ENCODE measurements at places on chromosomes 4 and X.

GRCh38 chr4:13659341-13660070 lies 32.0 kb upstream of the BOD1L1 start:
- no peak for DNase-seq

- no peak for DNase-seq
These were observed 19.4 kb upstream of the SRD5A3 start for GRCh38 chr4:55326629-55327028.

GRCh38 chrX:68985135-68985755 lies 156.4 kb downstream of the EFNB1 start:
- DNase-seq = no peak

GRCh38 chrX:989959-990510 lies 222.4 kb downstream of the CRLF2 start:
- DNase-seq = no peak

- DNase-seq = no peak
These were observed 180.3 kb downstream of the DCLK2 start for GRCh38 chr4:150258569-150258968.

GRCh38 chr4:165209796-165210195 lies 2.4 kb downstream of the KLHL2 start:
- no peak for DNase-seq

- no peak for DNase-seq
These were observed 131.6 kb upstream of the STIM2 start for GRCh38 chr4:26729027-26729426.

DNA sequence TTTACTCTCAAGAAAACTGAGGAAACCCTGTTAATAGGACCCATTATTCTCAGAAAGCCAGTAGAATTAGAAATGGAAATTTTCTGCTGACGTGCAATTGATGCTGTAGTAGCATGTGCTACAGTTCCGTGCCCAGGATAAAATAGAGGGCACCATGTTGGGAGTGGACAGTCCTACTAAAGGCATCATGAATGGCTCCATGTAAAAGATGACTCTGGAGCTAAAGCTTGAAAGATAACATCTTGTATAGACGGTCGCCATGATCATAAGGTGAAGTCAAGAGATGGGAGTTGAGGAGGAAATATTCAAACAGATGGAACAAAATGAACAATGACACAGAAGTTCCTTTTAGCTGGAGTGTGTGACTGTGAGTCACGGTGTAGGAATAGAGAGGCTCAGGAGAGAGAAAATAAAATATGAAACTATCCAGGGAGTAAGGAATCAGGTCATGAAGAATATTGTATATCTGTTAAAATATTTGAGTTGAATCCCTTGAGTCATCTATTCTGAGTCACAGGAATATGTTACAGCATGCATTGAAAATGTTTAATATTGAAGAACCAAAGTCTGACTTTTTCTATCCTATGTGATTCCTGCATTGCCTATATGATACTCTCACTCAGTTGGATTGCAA lies 31.8 kb downstream of the ANXA10 start:
- DNase-seq = no peak

GRCh38 chrX:140064993-140065392 lies 99.7 kb upstream of the CXorf66 start:
- no peak for DNase-seq

DNA sequence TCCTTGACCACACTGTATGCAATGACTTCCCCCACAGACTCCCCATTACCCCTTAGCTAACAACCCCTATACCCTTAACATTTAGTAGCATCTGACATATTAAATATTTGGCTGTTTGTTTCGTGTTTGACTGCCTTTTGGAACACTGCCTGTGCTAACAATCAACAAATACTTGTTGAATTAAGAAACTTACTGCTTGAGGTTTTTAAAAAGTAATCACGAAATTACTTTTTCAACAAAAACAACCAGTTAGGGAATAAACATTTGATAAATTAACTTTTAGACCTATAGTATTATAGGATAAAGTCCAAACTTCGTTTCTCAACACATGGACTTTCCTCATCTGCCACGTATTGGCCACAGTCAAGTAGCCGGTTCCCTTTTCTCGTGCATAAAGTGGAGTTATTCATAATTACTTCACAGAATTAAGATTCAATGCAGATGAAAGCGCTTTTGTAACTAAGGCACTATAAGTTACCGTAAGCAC lies 555 bp upstream of the ELMOD2 start:
- DNase-seq = no peak

DNA sequence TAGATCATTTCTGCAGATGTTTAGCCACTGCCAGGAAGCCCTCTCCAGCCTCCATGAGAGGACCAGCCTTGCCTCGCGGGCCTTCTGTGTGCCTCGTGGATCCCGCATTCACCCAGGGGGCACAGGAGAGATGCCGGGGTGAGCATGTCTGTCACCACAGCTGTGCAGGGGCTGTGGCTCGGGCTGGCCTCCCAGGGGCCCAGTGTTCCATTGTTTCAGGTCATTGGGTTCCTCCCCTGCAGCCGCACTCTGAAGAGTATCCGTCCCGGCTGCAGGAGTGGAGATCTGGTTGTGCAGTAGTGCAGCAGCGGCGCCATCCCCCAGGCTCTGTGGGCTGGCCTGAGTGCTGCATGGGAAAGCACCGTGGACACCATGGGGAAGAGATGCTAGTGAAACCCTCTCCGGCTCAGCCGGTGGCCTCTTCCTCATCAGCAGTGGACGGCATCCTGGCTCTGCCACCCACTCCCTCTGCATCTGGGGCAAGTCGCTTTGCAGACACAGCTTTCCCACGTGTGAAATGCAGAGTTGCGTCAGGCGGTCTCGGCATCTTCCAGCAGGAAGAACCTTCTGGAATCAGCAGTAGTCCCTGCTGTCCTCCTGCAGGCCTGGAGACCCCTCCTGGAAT lies 29.1 kb downstream of the TBC1D14 start:
- DNase-seq = no peak

DNA sequence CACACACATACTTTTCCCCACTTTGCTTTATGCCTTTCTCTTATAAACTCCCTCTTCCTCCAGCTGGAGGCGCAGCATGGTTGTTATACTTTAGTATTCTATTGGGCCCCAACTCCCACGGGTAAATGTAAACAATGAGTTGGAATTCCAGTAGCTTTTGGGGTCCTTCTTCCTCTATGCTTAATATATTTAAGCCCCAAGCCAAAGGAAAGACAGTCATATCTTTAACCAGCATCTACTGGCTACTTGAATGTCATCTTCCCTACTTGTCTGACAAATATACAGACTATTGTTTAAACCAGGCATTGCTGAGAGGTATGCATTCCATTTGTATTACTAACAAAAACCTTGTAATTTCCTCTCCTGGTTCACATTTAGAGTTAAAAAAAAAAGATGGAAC lies 72.9 kb downstream of the WDR19 start:
- no peak for DNase-seq

DNA sequence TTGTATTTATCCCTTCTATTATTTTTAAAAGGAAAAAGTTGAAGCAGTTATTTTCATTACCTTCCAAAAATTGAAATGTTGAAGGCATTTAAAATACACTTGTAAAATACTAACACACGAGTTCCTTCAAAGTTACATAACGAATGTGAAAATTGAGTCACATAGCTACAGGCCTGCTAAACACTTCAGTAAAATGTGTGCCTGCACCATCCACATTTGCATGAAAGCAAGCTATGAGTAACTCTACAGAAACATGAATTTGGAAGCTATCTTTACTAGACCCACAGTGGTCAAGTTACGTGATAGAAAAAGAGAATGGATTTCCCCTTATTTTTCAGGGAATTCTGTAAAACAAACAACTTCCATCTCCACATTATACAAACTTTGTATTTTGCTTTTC lies 1148.8 kb upstream of the PCDH7 start:
- no peak for DNase-seq

- peak; percentile 30 for DNase-seq
These were observed 31.1 kb downstream of the TACC3 start for GRCh38 chr4:1752284-1753041.

GRCh38 chrX:34768290-34768689 lies 111.2 kb upstream of the TMEM47 start:
- DNase-seq = no peak

DNA sequence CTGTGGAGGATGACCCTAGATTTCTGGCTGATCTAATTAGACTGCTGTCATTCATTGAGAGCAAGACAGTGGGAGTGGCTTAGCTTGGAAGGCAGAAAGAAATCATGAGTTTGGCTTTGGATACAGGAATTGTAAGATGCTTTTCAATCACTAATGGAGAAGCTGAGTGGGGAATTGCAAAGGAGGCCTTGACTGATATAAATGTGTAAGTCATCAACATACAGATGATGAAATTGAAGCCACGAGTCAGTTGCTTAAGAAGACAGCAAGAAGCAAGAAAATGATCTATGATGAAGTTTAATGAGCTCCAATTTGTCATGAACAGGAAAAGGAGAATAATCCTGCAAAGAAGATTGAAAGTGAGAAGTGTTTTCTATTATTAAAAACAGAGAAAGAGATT lies 136.7 kb upstream of the C1QTNF7 start:
- no peak for DNase-seq

GRCh38 chr4:25702848-25703247 lies 47.2 kb downstream of the SLC34A2 start:
- DNase-seq = no peak

- no peak for DNase-seq
These were observed 50.1 kb upstream of the ACSL4 start for GRCh38 chrX:109782994-109783700.

DNA sequence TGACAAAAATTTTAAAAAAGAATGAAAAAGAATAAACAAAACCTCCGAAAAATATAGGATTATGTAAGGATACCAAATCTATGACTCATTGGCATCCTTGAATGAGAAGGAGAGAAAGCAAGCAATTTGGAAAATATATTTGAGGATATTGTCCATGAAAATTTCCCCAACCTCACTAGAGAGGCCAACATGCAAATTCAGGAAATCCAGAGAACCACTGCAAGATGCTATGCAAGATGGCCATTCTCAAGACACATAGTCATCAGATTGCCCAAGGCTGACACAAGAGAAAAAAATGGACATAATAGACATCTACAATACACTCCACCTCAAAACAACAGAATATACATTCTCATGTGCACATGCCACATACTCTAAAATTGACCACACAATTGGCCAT lies 135.9 kb upstream of the SPANXB1 start:
- DNase-seq = no peak

- no peak for DNase-seq
These were observed 40.2 kb upstream of the NDNF start for GRCh38 chr4:121112530-121112929.

DNA sequence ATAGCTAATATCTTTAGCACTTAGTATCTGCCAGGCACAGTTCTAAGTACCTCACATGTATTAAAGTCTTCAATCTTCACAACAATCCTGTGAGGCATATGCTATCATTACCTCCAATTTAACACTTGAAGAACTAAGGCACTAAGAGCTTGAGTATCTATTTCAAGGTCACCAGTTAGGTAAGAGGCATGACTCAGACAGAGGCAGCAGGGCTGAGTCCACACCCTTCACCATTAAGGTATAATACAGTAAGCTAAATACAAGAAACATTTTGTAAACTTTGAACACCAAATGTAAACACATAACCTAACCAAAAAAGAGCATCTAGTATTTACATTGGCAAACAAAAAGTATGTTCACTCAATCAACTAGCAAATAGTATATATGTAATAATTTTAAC lies 1410.9 kb downstream of the PCDH18 start:
- DNase-seq = no peak

DNA sequence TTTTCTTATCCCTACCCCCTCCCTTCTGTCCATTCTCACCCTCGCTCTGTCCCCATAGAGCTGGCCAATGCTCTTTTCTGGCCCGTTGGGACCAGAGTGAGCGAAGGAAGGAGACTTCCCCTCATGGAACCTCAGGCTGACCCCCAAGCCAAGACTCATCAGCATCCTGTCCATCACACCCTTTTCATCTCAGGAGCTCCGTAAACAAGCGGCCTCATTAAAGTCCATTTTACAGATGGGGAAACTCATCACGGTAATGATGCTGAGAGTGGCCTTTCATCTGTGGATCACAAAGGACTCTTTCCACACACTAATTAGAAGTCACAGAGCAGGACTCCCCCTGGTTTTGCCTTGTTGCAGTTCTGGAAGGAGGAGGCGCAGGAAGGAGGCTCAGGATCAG lies 67.4 kb upstream of the SLC34A2 start:
- DNase-seq = no peak

DNA sequence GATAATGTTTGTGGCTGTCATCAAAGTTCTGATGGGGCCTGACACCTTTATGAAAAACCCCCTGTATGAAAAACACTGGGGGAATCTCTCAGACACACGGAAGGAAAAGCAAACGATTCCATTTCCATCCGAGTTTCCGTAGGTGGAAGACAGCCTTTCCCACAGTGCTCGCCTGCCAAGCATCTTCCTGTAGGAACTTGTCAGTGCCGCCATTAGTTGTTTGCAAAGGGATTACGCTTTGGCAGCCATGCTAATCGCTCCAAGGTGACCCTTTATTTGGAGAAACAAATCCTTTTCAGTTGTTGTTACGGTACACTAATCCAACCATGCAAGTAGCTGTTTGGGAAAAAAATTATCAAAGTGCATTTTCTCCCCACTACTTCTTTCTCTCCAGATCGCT lies 44.4 kb upstream of the STOX2 start:
- DNase-seq = no peak

- no peak for DNase-seq
These were observed 1.4 kb upstream of the SLC34A2 start for GRCh38 chr4:25654031-25654970.

GRCh38 chr4:6926681-6927478 lies 17.3 kb downstream of the TBC1D14 start:
- peak; percentile 65 for DNase-seq

DNA sequence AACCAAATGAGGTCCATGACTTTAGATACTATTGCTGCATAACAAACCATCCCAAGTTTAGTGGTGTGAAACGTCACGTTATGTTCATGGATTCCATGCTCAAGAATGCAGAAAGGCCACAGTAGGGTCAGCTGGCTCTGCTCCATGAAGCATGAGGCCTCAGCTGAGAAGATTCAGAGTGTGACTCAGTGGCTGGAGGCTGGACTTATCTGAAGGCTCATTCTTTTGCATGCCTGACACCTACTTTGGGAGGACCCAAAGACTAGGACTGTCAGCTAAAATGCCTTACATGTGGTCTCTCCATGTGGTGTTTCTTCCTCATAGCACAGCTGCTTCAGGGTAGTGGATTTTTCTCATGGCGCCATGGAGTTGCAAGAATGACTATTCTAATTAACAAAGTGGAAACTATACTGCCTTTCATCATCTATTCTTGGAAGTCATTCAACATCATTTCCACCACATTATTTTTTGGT lies 11.5 kb upstream of the CCDC149 start:
- DNase-seq = no peak

All from GF-D8 (cell line).